ENCODE measurements at places on chromosomes 5 and 9.

GRCh38 chr9:131889437-131890251 lies 149.8 kb upstream of the RAPGEF1 start:
- no peak for DNase-seq

DNA sequence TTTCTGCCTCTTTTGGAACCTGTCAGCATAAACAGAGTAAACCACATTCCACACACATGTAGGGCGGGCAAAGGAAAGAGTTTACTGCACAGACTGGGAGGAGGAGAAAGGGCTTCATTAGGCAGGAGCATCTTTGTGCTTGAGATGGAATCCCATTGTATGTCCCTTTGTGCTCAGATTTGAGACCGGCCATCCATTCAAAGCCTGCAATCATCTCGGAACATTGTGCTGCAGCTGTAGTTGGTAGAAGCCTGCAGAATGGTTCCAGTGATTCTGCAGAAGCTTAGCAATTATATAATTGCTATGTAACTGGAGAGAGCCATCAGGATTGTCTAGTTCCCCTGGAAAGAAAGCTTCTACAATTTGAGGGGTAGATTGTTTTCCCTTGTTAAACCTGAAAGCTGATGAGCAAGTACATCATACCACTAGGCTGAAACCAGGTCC lies 16.5 kb downstream of the ZNF462 start:
- DNase-seq: no peak

- DNase-seq: no peak
Measured at GRCh38 chr5:107937204-107937603, 266.5 kb upstream of the EFNA5 start.

- DNase-seq: no peak
Measured at GRCh38 chr5:103476811-103477210, 85.8 kb downstream of the NUDT12 start.

DNA sequence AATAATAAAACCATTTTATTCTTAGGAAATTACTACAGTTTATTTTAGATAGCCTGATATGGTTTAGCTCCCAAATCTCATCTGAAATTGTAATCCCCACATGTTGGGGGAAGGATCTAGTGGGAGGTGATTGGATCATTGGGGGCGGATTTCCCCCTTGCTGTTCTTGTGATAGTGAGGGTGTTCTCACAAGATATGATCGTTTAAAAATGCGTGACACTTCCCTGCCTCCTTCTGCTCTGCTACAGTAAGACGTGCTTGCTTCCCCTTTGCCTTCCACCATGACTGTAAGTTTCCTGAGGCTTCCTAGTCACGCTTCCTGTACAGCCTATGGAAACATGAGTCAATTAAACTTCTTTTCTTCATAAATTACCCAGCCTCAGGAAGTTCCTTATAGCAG lies 122.4 kb upstream of the FGF10 start:
- no peak for DNase-seq

- DNase-seq: no peak
Measured at GRCh38 chr5:72020161-72020983, 86.9 kb upstream of the MAP1B start.

GRCh38 chr5:43154469-43154868 lies 33.8 kb downstream of the ZNF131 start:
- DNase-seq: no peak

DNA sequence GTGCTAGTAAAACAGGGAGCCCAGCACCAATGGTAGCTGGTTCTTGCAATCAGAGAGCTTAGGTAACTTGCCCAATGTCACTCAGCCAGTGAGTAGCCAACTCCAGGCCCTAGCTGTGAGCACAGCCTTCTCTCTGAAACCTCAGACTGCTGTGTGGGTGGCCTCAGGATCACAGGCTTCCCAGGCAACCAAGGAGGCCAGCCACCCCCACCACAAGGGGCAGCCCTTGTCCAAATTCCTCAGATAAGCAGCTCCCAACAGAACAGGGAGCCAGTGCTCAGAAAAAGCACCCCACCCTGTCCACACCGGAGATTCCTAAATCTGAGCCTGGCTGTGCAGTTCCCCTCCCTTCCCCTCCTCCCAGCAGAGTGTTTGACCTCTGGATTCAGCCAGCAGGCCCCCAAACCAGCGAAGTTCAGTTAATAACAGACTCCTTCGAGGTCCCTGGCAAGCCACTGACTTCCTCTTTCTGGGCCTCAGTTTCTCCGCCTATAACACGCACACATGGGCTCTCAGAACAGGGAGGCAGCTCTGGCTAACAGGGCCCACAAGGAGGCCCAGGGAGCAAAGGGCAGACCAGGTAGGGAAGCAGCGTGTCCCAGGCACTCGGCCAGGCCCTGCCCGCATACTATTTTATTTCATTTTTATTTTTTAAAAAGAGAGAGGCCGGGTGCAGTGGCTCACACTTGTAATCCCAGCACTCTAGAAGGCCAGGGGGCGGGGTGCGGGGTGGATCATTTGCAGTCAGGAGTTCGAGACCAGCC lies 2.7 kb downstream of the EEIG1 start:
- no peak for DNase-seq

- DNase-seq: no peak
Measured at GRCh38 chr5:172596638-172597231, 44.3 kb upstream of the NEURL1B start.

DNA sequence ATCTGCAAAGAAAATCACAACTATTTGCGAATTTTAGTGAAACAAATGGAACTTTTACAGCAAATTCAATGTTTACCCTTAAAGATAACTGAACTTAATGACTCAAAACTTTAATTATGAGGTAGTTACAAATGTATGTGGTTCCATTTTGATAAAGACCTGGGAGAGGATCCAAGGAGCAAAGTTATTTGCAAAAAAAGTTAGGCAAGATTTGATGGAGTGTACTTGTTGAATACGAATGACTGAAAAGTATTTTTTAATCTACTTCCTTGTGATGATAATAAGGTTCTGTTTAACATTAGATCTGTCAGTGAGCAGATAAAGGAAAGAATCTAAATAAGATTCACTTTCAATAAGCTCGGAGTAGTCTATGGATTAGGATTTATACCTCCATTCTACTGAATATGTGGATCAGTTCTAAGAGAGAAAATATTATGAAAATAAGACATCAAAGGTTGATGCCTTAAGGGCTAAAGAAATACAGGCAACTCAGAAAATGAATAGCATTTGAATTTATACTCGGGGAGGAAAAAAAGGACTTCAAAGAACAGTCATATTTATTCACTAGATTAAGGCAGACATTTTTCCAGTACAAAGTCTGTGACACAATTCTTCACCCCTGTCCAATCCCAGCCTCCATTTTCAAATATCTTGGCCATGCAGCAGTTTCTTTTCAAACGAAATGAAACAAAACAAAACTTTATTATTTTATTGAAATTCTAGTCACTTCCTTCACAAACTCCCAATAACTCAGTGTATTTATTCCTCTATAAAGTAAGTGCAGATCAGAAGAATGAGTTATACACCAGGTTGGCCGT lies 199.8 kb downstream of the PDE4D start:
- DNase-seq: no peak

DNA sequence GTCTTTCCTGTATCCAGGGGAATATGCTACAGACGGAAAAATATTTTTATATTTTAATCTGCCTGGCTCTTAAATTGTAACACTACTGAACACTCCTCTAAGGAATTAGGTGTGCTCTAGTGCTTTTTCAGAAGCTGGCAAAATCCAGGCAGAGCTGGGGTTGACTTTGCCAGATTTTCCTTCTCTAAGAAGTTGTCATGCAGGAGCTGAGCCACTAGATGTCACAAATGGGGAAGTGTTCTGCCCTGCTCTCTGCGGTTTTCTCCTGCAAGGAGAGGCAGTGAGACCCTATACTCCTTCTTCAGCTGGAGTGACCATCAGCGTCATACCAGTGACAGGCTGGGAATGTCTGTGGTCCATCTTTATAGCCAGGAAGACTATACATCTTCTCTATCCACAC lies 112.5 kb downstream of the HAPLN1 start:
- peak; percentile 31 for DNase-seq

DNA sequence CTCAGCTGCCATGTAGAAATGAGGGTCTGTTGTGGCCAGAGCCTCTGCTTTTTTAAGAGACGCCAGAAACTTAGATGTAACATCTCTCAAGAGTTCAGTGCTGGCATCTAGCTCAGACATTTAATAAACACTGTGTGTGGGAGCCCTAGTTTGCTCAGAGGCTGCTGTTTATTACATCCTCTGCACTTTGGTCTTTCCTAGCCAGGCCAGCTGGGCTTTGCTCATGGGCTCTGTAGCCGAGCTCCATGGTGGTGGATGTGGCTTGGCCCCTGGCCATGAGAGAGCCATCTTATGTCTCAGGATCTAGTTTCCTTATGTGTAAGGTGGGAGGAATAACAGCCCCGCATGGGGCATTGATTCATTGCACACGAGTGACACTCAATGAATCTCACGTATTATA lies 30.0 kb downstream of the ARHGEF37 start:
- no peak for DNase-seq

GRCh38 chr9:113475992-113476391 lies 12.5 kb downstream of the RGS3 start:
- DNase-seq: no peak

DNA sequence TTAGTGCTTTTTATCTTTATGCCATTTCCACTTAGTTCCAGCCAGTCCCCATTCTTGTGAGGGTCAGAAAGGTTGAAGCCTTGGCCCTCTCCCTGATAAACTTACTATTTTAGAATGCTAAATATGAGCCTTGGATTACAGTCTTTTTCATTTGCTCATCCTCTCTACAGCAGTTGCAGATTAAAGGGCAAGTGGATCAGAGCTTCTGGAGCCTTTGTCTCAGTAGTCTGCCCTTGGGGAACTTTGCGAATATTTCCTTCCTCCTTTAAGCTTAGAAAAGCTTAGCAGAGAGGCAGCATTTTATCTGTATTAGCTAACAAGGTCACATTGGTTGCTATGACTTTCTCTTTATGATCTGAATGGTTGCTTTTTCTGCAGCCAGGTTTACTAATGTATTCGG lies 11.5 kb downstream of the FSD1L start:
- no peak for DNase-seq

DNA sequence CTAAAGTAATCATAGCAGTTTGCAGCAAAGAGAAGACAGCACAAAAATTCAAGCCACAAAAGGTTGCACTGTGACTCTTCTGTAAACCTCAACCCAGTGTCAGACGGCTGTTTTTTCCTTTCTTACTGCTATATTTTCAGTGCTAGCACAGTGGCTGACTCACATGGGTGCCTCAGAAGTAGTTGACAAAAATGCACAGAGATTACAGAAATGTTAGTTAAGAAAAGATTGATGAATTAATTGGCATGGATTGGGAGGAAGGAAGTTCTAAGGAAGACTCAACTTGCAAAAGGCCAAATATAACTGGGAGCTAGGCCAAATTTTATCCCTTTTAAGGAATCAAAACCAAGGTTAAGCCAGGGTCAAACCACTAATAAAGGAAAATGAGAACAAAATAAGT lies 43.7 kb upstream of the ITGA1 start:
- peak; percentile 18 for DNase-seq

DNA sequence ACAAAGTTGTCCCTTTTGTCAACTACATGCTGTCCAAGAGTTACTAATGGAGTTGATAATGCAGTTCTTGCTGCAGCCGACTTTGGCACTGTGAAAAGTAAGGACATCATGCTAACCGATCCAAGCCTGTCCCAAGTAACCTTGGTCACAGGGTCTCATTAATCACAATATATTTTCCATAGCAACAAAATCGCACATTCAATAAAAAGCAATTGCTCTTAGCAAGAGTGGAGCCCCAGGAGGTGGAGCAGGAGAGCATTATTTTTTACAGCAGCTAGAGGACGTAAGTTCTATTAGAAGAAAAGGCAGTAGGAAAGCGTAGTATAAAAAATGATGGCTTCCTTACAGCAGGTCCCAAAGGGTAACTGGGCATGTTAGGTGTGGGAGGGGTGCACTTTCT lies 570.3 kb downstream of the EBF1 start:
- no peak for DNase-seq

DNA sequence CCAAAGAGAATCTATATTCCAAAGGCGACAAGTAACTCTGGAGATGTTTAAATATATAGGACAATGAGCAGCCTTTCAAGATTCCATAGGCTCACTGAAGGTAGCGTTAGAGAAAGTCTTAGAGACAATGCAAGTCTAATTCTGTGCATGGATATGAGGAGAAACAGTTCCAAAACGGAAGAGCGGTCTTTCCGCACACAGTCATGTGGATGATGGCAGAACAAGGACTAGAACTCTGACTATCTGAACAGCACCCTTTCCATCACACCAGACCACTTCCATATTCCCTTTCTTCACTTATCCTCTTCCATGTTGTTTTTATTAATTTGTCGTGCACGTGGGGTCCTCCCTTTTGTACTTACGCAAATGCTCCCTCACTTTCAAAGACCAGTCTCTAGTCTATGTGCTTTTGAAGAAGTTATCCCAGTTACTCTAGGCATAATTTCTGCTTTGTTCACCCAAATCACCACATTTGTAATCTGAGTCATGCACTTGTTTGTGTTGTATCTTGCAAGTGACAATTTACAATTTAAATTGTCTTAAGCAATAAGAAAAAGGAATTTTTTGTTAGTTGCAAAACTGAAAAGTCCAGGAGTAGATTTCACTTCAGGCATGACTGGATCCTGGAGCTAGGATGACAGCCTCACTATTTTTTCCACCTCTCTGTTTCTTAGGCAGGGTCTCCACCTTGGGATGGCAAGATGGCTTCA lies 116.0 kb upstream of the ADRA1B start:
- DNase-seq: no peak
